ENCODE measurements at places on chromosomes 2 and 18. TPM values are rescaled to one million over a fixed set of nuclear protein-coding genes. Genes with fewer than 3 reads are reported as not detected.

GRCh38 chr2:220134756-220135534 is 507.5 kb downstream of the SLC4A3 start:
- no peak for DNase-seq
- peaks cover 11% of the 10 kb centered on the region for H3K36me3 ChIP-seq
- no peaks in the 10 kb centered on the region for H3K27me3 ChIP-seq
- H3K4me3 ChIP-seq = no peak overlapping the region
- no peak overlapping the region for H3K27ac ChIP-seq

DNA sequence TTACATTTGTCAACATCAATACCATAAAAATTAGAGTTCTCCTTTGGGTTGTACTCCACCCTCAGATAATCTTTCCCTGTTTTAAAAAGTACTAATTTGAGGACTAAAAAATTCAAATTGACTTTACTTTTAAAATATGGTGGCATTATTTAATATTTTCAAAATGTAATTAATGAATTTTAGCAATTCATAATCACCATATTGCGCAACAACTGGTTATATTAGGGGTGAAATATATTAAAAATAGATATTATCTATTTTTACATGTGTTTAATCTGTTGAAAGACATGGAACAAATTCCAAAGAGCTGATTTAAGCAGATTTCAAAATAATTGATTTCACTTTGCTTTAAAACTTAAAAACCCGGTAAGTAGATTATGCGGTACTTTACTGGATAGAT is 236.6 kb upstream of the NOL4 start:
- no peaks in the 10 kb centered on the region for H3K27me3 ChIP-seq
- no peaks in the 10 kb centered on the region for H3K36me3 ChIP-seq
- H3K4me3 ChIP-seq = no peak overlapping the region
- no peaks in the 10 kb centered on the region for H3K4me1 ChIP-seq
- no peak for DNase-seq

GRCh38 chr18:40041951-40042350 is 1913.1 kb upstream of the PIK3C3 start:
- no peaks in the 10 kb centered on the region for H3K27me3 ChIP-seq
- no peak for DNase-seq
- H3K27ac ChIP-seq = no peak overlapping the region
- no peaks in the 10 kb centered on the region for H3K36me3 ChIP-seq

- no peaks in the 10 kb centered on the region for H3K4me1 ChIP-seq
- H3K4me3 ChIP-seq = no peak overlapping the region
- H3K27me3 ChIP-seq = no peaks in the 10 kb centered on the region
Measured at GRCh38 chr2:40218679-40219078, 233.2 kb downstream of the SLC8A1 start.

- H3K36me3 ChIP-seq = peaks cover 2% of the 10 kb centered on the region
- no peak overlapping the region for H3K27ac ChIP-seq
- no peak overlapping the region for H3K4me3 ChIP-seq
- DNase-seq = no peak
Measured at GRCh38 chr2:182043861-182044260, 58.2 kb downstream of the PPP1R1C start.

DNA sequence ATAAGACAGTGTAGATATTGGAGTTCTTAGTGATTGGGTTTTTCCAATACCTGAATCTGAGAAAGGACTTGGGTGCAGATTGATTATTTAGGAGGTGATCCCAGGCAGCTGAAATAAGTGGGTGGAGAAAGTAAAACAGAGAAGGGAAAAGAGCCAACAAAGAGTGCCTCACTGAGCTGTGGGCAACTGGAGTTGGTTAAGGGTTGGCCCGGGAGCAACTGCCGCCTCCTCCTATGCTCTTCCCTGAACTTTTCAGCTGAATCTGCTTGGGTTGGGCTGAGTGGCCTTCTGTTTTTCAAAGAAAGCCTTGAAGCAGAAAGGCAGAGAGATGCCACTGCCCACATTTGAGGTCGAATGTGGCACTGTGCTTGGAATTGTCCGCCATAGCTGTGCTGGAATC is 20.9 kb upstream of the CCDC150 start:
- no peak overlapping the region for H3K27ac ChIP-seq
- no peak overlapping the region for H3K4me3 ChIP-seq
- H3K4me1 ChIP-seq = no peaks in the 10 kb centered on the region
- H3K27me3 ChIP-seq = no peaks in the 10 kb centered on the region
- H3K36me3 ChIP-seq = no peaks in the 10 kb centered on the region
- no peak for DNase-seq

DNA sequence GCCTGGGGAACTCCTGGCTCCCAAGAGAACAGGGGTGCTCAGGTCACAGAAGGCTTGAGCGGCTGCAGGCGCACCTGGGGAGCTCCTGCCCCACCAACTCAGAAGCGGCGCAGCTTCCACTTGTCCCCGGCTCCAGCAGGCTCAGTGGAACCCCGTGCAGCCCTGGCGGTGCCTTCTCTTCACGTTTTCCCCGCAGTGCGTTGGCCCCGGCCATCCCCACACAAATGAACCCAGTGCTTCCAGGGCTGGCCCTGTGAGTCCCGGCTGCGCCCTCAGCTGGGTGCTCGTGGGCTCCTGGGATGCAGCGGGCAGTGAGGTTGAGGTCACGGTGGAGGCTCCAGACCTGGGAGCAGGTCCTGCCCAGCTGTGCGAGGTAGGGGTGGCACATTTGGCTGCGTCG is 17.9 kb upstream of the MBD2 start:
- H3K4me3 ChIP-seq = no peak overlapping the region
- no peaks in the 10 kb centered on the region for H3K36me3 ChIP-seq
- DNase-seq = no peak

- H3K4me3 ChIP-seq = peak overlapping the region; percentile 32
- H3K27ac ChIP-seq = no peak overlapping the region
- peaks cover 3% of the 10 kb centered on the region for H3K36me3 ChIP-seq
- peaks cover 2% of the 10 kb centered on the region for H3K27me3 ChIP-seq
- H3K4me1 ChIP-seq = peaks cover 9% of the 10 kb centered on the region
Measured at GRCh38 chr2:10057231-10058107, 14.1 kb downstream of the KLF11 start.

DNA sequence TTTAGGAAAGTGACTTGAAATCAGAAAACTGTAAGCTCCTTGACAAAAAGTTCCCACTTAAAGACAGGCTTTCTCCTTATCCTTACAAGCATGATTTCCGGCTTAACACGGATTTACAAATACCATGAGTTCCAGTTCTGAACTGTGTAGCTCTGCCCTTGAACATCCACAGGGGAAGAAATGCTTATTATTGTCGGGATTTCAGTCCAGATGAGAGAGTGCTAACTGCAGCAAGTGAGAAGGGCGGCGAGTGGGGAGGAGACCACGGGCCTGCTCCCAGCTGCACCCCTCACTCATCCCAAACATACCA is 73.1 kb downstream of the LRRC30 start:
- no peak for DNase-seq
- no peaks in the 10 kb centered on the region for H3K27me3 ChIP-seq
- no peak overlapping the region for H3K27ac ChIP-seq
- peaks cover 5% of the 10 kb centered on the region for H3K36me3 ChIP-seq
- H3K4me3 ChIP-seq = no peak overlapping the region

GRCh38 chr2:238506371-238507068 is 79.8 kb downstream of the ASB1 start:
- peaks cover 26% of the 10 kb centered on the region for H3K4me1 ChIP-seq
- no peaks in the 10 kb centered on the region for H3K27me3 ChIP-seq
- no peaks in the 10 kb centered on the region for H3K36me3 ChIP-seq
- no peak overlapping the region for H3K4me3 ChIP-seq
- H3K27ac ChIP-seq = no peak overlapping the region

DNA sequence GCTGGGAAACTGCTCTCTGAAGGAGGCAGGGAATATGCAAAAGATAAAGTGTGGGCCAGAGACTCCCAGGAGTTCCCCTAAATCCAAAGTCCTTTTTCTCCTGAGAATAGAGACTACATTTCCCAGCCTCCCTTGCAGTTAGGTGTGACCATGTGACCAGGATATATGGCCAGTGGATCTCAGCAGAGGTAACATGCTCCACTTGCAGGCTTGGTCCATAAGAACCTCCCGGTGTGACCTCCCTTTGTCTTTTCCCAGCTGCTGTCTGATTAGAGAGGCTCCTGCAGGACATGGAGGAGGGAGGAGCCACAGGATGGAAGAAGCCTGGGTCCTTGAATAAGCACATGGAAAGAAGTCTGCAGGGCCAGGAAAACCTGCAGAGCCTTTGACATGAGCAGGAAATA is 76.2 kb downstream of the TGFA start:
- H3K27ac ChIP-seq = no peak overlapping the region
- H3K4me3 ChIP-seq = no peak overlapping the region
- peaks cover 28% of the 10 kb centered on the region for H3K4me1 ChIP-seq
- no peak for DNase-seq
- H3K36me3 ChIP-seq = no peaks in the 10 kb centered on the region
- no peaks in the 10 kb centered on the region for H3K27me3 ChIP-seq

- H3K36me3 ChIP-seq = no peaks in the 10 kb centered on the region
- no peak overlapping the region for H3K27ac ChIP-seq
- H3K4me3 ChIP-seq = no peak overlapping the region
- DNase-seq = no peak
Measured at GRCh38 chr2:100178864-100179263, 36.5 kb upstream of the AFF3 start.

GRCh38 chr2:125681576-125681975 is 974.4 kb upstream of the GYPC start:
- peaks cover 3% of the 10 kb centered on the region for H3K36me3 ChIP-seq
- no peak for DNase-seq
- H3K27ac ChIP-seq = no peak overlapping the region
- H3K27me3 ChIP-seq = no peaks in the 10 kb centered on the region
- H3K4me1 ChIP-seq = no peaks in the 10 kb centered on the region
- no peak overlapping the region for H3K4me3 ChIP-seq

DNA sequence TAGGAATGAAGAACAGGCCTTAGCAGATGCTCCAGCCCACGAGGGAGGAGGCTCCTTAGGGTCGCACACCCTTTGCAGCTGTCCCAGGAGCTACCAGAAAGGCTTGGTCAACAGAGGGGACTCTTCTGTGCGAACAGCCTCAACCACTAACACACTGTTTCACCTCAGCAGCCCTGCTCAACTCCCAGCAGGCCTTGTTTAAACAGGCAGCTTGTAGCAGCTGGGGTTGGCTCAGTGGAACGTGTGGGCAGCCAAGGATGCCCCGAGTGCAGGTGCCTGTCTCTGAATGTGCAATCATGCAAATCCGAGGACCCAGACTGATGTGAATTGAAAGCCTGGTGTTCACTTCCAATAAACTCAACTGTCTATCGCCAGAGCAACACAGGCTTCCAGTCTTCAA is 88.7 kb upstream of the CXCR4 start:
- no peak overlapping the region for H3K27ac ChIP-seq
- peaks cover 8% of the 10 kb centered on the region for H3K4me1 ChIP-seq
- H3K27me3 ChIP-seq = no peaks in the 10 kb centered on the region
- peaks cover 8% of the 10 kb centered on the region for H3K36me3 ChIP-seq
- no peak overlapping the region for H3K4me3 ChIP-seq

- peaks cover 17% of the 10 kb centered on the region for H3K4me1 ChIP-seq
- H3K27ac ChIP-seq = no peak overlapping the region
- DNase-seq = no peak
- H3K27me3 ChIP-seq = peaks cover 85% of the 10 kb centered on the region
- H3K4me3 ChIP-seq = peak overlapping the region; percentile 79
- H3K36me3 ChIP-seq = no peaks in the 10 kb centered on the region
Measured at GRCh38 chr18:46756025-46756558, 761 bp downstream of the ST8SIA5 start.

DNA sequence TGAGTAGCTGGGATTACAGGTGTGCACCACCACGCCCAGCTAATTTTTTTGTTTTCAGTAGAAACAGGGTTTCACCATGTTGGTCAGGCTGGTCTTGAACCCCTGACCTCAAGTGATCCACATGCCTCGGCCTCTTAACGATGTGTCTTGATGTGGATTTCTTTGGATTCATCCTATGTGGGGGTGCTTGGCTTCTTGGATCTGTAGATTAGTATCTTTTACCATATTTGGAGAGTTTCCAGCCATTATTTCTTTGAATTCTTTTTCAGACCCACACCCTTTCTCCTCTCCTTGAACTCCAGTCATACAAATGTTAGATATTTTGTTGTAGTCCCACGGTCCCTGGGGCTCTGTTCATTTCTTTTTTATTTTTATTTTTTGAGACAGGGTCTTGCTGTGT is 6.8 kb upstream of the TOGARAM2 start:
- no peak overlapping the region for H3K4me3 ChIP-seq
- H3K4me1 ChIP-seq = peaks cover 12% of the 10 kb centered on the region
- DNase-seq = no peak

LIMS4 gene
- 0.75 TPM for total RNA-seq

SERPINB11 gene
- total RNA-seq = not detected

ACOXL gene
- total RNA-seq = not detected

ST3GAL5 gene
- 17.6 TPM for total RNA-seq

ADRA2B gene
- total RNA-seq = 0.79 TPM

GKN1 gene
- total RNA-seq = not detected

COL4A4 gene
- 0.16 TPM for total RNA-seq

SDC1 gene
- 85.4 TPM for total RNA-seq

All from neural crest cell (in vitro differentiated cells).